CD4-positive, alpha-beta T cell treated with Interleukin-17A for 1 hour (primary cell): ENCODE measurements at places on chromosomes 11 and 22.

DNA sequence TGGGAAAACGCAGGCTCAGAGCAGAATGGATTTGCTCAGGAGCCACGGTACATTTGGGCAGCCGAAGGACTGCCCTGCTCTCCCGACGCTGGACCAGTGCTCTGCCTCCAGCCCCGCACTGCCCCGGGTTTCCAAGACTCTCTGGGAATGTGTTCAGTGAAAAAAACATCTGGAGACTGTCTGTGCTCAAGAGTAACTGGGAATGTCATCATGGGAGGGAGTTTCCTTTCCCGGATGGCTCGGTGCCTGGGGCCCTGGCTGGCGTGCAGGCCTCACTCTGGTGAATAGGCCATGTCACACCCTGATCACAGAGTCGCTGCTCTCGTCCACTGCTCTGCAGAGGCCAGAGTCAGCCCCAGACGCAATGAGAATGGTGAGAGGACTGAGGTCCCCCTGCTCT, 9.8 kb upstream of the APOL6 start:
- no peak for DNase-seq

DNA sequence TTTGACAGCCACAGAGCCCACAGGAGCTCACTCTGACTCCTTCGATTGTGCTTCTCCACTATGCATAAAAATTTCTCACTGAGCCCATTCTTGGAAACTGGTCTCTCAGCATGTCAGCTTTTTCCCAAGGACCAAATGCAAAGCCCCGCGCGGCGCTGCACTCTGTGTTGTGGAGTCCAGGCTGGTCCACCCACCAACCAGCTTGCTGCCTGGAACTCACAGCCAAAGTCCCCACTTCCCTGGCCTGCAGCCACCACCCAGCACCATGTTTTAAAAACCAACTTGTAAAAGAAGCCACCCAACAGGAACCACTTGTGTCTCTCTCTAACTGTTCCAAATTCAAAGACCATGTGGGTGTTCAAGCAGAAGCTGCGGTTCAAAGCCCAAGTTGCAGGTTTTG, 124.4 kb downstream of the SPATA19 start:
- no peak for DNase-seq

- DNase-seq: peak; percentile 42
These were observed 450 bp downstream of the CBX6 start for GRCh38 chr22:38871360-38872171.

GRCh38 chr11:67441731-67442351, 1.4 kb downstream of the CORO1B start:
- DNase-seq: peak; percentile 53

DNA sequence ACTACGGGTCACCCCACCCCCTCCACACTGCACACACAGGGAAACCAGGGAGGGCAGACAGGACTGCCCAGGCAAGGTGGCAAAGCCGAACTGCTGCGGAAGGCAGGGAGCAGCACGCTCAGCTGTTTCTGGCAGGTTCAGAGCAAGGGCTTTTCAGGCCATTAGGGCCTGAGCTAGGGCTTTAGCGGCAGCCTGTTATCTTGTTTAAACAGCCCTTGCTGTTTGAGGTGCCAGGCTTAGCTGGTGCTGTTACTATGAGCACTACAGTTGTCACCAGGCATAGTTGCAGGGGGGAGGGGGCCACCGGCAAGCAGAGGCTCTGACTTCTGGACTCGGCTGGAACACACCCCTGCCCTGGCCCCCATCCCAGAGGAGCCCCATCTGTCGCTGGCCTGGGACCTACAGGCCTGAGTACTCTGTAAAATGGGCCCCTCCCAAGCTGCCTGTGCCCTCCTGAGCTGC, 34.9 kb downstream of the RSPH14 start:
- no peak for DNase-seq

DNA sequence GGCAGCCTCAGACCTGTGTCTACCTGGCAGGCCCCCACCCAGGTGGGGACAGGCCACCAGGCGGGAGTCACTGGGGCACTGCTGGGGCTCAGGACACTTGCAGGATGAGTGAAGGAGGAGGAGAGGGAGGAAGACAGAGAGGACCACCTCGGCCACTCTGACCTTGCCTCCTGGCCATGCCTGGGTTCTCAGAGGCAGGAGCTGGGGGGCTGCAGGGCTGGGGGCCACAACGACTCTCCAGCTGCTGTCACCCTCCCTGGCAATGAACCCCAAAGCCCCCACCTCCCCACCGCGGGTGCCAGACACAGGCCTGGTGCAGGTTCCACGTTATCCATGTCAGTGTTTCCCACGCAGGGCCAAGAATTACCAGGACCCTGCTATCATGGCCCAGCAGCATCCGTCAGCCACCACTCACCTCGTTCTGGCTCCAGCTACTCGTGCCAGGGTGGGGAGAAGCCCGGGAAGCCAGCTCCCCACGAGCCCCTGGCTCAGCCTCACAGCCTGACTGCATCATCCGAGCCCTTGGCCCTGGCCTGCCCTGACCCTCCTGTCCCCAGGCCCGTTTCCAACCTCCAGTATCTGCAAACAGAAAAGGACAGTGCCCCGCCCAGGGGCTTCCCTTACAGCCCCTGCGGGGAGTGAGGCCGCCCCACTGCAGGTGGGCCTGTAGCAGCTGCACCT, 62.4 kb downstream of the BRD1 start:
- no peak for DNase-seq

- no peak for DNase-seq
These were observed 29.7 kb upstream of the PCF11 start for GRCh38 chr11:83127310-83127637.

- DNase-seq: no peak
These were observed 23.5 kb upstream of the BLID start for GRCh38 chr11:122139595-122139866.

DNA sequence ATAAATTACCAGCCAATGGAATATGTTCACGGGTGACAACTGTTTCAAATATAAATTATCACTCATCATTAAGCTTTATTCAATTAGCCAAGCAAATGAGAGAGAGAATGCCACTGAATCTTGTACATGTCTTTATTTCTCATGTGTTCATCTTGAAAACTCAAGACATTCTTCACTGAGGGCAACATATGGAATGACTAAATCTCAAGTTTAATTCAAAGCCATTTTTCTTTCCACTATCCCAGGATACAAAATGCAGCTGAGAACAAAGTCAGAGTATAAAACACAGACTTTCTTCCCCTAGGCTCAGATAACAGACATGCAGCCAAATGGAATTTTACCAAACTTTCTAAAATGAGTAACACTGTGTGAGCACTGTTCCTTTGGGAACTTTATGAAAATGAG, 12.1 kb upstream of the BBOX1 start:
- DNase-seq: no peak

- no peak for DNase-seq
These were observed 265.2 kb downstream of the KCNA4 start for GRCh38 chr11:29751618-29752017.

- no peak for DNase-seq
These were observed 2.3 kb upstream of the SMPD1 start for GRCh38 chr11:6387811-6388599.

DNA sequence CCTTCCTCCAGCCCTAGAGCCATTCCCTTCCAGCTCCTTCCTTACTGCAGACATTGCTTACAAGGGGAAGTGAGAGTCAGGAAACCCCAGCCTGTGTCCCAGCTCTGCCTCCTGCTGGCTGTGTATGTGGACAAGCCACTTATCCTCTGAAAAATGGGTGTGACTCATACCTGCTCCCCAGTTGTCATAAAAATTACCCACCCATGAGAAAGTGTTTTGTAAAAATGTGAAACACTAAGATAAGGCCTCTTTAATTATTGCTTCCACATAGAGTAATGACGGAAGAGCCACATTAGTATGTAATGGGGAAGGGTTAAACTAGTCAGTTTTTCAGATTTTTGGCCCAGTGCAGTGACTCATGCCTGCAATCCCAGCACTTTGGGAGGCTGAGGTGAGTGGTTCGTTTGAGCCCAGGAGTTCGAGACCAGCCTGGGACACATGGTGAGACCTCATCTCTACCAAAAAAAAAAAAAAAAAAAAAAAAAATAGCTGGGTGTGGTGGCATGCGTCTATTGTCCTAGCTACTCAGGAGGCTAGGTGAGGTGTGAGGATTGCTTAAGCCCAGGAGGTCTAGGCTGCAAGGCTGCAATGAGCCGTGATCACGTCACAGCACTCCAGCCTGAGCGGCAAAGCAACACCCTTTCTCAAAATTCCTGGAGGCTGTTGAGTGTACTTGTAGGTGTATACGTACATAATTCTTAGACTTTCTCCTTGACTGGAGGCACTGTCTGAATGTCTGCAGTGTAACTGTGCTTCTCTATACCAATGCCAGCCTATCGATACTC, 84.9 kb downstream of the CTTN start:
- no peak for DNase-seq

GRCh38 chr22:49202226-49202625, 625.4 kb downstream of the BRD1 start:
- no peak for DNase-seq

DNA sequence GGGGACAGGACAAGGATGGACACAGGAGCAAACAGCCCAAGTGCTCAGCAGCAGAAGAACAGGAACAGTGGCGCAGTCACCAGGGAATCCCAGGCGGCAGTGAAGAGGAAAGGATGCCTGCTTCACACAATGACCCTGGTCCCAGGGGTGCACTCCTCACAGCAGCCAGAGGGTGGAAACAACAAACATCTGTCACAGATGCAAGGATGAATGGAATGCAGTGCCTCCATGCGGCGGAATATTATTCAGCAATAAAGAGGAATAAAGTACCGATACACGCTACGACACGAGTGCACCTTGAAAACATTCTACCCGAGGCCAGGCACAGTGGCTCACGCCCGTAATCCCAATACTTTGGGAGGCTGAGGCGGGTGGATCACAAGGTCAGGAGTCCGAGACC, 12.7 kb downstream of the CSNK1E start:
- DNase-seq: no peak

DNA sequence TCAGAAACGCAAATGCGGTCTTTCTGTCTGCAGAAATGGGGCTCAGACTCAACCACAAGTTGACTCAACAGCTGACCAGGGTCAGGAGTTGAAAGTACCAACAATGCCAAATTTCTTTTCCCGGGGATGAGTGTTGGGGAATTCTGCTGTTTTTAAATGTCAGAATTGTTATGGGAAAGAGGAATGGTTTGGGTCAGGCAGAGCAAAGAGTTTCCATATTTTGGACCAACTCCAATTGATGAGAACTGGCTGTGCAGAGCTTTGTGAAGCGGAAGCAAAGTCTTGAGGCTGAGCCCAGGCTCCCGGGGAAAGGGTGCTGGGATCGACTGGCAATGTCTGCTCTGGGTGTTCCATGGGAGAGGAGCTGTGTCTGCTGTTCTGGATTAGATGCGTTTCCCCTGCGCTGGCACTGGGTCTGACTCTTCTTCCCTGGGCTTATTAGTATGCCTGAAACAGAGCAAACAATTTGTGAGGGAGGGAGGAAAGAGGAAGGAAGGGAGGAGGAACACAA, 36.2 kb downstream of the TXN2 start:
- DNase-seq: no peak

DNA sequence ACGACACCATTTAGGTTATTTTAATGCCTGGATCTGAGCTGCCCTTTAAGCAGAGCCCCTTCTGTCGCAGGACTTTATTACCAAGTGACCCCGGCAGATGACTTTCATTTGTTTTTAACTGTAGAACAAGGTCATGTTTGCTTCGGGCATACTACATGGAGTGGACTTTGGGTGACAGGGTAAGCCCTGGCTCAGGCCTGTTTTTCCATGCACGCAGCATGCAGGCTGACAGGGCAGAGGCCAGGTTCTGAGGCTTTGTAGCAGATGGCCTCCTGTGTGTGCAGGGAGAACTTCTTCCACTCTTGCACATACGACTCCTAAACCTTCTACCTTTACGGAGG, 50.5 kb downstream of the SNX19 start:
- DNase-seq: no peak

- peak; percentile 76 for DNase-seq
These were observed at the start of gene MIAT for GRCh38 chr22:26656891-26657851. MIAT (plus strand) TSS chr22:26657588.

DNA sequence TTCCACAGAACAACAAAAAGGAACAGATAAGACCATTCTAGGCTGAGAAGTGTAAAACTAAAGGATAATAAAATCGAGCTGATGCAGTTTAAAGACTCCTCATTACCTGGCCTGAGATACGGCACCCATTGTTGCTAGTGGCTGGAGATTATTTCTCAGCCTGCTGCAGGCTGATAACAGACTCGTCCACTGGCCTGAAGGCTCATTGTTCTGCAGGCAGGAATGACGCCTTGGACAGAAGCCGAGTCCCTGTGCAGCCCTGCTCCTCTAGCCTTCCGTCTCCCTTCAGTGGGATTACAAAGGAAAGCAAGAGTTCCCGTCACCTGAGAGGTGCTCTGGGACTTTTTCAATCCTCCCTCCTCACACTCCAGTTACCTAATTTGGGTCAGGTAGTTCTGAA, 1065.3 kb downstream of the OPCML start:
- DNase-seq: no peak

DNA sequence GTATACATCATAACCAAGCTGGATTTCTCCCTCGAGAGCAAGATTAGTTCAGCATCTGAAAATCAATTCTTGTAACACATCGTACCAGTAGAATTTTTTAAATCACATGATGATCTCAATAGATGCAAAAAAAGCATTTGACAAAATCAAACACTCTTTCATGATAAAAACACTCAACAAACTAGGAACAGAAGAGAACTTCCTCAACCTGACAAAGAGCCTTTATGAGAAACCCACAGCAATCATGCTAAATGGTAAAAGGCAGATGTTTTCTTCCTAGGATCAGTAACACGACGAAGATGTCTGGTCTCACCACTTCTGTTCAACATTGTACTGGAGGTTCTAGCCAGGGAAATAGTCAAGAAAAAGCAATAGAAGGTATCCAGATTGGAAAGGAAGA, 34.1 kb upstream of the TMPRSS4 start:
- DNase-seq: no peak

GRCh38 chr11:130034236-130034635, 31.6 kb upstream of the PRDM10 start:
- DNase-seq: no peak

DNA sequence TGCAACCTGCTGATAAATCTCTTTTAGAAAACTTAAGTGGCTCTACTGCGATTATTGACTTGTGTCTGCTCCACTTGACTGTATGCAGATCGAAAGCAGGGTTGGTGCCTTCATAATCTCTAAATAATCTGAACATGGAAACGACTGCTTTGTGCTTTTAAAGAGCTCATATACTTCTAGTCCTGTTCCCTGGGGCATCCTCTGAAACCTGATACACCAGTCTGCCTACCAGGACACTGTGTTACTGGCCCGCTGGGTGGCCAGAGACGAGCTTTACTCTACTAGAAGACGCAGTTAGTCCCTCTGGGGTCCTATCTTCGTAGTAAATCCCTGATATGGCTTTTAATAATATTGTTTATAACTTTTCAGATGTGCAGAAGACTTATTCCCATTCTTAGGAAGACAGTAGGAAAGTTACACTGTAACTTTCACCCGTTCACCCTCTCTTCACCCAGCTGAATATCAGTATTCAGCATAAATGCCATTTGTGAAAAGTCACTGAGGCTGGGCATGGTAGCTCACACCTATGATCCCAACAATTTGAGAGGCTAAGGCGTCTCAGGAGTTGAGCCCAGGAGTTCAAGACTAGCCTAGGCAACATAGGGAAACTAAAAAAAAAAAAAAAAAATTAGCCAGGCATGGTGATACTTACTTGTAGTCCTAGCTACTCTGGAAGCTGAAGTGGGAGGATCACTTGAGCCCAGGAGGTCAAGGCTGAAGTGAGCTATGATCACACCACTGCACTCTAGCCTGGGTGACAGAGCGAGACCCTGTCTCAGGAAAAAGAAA, 9.0 kb upstream of the HTR3B start:
- DNase-seq: no peak

- no peak for DNase-seq
These were observed 19.9 kb upstream of the BBOX1 start for GRCh38 chr11:27020751-27021150.
